Fibroblast of villous mesenchyme (primary cell): ENCODE measurements at places on chromosomes 4 and X.

- DNase-seq: no peak
Observed at GRCh38 chr4:118345813-118346212, 7.0 kb downstream of the PRSS12 start.

- DNase-seq: no peak
Observed at GRCh38 chr4:121788896-121789295, 12.2 kb upstream of the EXOSC9 start.

GRCh38 chrX:155998116-155998515 lies 620 bp downstream of the IL9R start:
- DNase-seq: no peak

DNA sequence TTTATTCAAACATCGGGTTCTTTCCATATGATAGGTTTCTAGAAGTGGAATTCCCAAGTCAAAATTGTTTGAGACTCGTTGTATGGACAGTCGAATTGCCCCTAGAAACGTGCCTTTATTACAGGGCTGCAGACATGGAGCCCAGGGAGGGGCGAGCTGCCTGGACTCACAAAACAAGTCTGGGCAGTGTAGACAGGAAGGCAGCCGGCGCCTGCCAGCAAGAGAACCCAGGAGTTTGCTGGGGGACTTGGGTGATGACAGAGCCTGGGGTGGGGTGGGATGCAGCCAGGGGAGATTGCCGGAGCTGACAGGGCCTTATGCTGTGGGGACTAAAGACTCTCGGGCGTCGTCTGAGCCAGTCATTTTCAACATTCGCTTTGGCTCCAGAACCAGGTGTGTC lies 107.4 kb upstream of the MSX1 start:
- DNase-seq: no peak

DNA sequence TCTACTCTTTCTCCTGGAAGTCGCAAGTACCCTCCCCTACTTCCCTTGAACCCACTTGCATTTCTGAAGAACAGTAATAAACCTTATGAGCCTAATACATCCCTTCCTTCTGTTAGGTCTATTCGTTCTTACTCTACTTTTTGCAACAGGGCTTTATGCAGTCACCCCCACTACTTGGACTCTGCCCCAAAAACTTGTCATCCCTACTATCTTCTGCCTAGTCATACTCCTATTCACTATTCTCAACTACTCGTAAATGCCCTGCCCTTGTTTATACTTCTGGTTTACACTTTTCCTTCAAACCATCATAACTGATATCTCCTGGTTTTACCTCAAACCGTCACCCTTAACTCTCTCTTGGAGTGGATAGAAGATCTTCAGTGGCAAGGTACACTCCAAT lies 55.2 kb upstream of the SLIT2 start:
- no peak for DNase-seq

GRCh38 chr4:38382520-38382919 lies 281.5 kb upstream of the KLF3 start:
- no peak for DNase-seq

GRCh38 chr4:18106620-18107019 lies 85.1 kb upstream of the LCORL start:
- DNase-seq: no peak

- DNase-seq: no peak
Observed at GRCh38 chrX:149858592-149858991, 22.4 kb upstream of the MAGEA8 start.

DNA sequence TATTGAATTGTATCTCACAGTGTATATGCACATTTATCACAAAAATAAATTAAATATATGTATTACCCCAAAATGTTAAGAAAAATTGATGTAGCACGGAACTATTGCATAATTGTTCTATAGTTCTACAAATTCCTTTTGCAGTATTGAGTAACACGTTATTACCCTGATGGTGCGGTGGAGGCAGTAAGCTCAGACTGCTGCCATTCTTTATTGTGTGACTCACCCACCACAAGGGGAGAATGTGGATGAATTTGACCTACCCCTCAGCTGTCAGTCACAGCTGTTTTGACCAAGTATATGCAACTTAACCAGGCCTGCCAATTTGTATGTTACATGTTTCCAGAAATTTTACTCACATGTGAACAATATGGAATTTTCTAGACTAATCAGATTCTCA lies 506.6 kb downstream of the SH3BGRL start:
- DNase-seq: no peak

GRCh38 chr4:118711052-118711451 lies 25.9 kb downstream of the METTL14 start:
- DNase-seq: peak; percentile 11

GRCh38 chr4:22498866-22499265 lies 17.0 kb downstream of the ADGRA3 start:
- no peak for DNase-seq

DNA sequence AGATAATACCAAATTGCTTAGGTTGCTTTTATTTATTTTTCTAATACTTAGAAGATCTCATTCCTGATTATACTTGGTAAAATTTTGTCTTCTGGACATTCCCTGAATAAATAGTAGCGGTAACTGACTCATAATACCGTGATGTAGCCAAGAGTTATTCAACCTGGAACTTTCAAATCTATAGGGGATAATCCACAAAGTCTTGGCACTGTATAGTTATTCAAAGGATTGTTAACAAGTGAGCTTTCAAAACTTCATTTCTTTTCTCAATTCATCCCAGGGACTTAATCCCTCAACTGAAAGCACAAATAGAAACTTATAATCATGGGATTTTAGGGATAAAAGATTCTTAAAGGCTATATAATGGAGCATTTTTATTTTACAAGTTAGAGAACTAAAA lies 1383.3 kb downstream of the FAM133A start:
- DNase-seq: no peak

DNA sequence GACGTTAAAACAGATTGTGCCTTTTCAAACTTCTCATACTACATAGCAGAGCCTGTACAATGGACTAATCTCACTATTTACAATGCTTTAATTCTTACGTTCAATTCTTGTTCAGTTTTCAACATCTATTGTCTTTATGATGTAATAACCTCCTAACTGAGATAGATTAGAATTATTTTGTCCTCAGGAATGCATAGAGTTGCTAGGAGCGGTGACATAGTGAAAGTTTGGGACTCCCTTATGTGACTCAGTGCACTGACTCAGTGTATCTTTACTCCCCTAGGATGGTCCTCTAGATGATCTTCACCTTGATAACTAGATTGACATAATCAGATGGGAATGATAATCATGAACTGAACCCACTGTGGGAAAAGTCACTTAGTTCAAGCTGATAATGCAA lies 151.5 kb downstream of the VEGFC start:
- no peak for DNase-seq

DNA sequence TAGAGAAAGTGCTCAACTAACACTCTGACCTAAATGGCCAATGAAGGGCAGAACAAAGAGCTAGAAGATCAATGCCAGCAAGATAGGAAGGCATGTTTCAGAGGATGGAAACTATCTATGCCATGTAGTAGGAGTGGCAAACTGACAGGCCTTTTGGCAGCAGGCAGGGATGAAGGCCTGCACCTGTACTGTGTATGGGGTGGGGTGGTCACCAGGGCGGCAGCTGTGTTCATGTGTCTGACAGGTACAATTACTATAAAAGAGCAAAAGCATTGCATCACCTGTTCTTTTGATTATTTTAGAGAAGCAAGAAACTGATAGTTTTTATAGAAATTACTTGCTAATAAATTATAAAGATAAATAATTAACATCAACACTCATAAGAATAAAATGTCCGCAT lies 239.1 kb downstream of the CAMK2D start:
- DNase-seq: no peak

DNA sequence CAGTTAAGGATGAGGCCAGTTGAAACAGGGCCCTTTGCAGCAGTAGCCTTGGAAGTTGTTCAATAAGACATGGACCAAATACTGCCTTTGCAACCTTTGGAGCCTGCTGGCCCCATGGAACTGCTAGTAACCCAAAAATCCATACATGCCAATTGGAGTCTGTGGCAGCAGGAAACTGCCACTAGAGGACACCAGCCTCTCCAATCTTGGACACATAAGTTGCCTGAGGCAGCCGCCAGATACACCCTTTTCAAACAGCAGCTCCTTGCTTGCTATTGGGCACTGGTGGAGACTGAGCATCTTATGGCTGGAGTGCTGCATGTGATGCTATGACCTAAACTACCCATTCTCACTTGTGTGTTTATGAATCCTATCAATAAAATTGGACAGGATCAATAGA lies 14.8 kb upstream of the LAP3 start:
- no peak for DNase-seq

GRCh38 chr4:156329779-156330178 lies 376.1 kb upstream of the CTSO start:
- DNase-seq: peak; percentile 24

GRCh38 chr4:84596826-84597225 lies 13.9 kb downstream of the CDS1 start:
- no peak for DNase-seq
